ENCODE measurements at places on chromosomes 2 and 18.

GRCh38 chr18:45286431-45286830, 328.8 kb upstream of the SLC14A2 start:
- no peak for DNase-seq

- DNase-seq: peak; percentile 74
Measured at GRCh38 chr2:55051026-55051866, 995 bp upstream of the RTN4 start.

DNA sequence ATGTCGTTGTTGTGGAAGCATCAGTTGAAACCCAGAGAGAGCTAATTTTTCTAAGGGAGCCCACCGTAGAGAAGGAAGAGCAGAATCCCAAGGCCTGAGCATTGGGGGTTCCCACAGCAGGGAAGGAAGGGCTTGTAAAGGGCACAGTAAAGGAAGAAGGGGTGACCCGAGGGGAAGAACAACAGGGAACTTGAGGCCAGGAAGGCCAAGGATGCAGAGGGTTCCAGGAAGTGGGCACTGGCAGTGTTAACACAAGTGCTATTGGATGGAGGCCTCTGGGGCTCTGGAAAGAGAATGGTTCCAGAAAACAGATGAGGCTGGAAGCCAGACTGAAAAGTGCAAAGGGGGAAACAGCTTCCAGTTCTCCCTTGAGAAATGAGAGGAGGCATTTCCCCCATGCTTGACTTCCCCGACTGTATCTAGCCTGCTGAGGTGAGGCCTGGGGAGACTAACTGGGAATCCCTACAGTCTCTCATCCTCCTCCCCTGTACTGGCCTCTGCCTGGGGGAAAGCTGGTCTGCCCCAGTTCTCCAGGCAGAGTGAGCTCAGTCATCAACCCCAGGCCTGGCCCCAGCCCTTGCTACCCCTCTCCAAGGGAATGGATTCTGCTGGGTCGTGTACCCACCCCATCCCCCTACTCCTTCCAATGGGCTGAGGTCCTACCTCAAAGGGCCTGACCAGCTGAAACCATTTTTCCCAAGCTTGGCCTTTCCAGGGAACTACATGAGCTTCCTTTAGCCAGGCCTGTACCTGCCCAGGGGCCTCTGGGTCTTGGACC, 43.2 kb upstream of the MRPL33 start:
- DNase-seq: no peak

GRCh38 chr18:61666876-61667590, 225.8 kb downstream of the RNF152 start:
- no peak for DNase-seq

GRCh38 chr2:167134381-167135072, 246.2 kb downstream of the XIRP2 start:
- no peak for DNase-seq

DNA sequence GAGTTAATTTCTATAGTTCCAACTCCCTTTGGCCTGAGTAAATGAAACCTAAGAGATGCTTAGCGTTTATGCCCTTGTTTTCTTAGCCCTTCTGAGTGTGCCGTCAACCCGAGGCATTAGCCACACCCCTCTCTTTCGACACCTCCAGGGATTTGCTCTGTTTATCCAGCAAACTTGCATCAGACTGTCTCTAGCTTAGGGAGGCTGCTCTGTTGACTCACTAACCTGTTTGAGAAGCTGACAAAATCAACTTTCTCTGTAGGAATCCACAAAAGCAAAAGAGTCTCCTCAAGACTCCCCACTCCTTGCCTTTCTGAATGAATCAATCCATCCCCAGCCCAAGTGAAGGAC, 317.6 kb downstream of the TNS1 start:
- peak; percentile 64 for DNase-seq

GRCh38 chr2:30956995-30957394, 149.7 kb upstream of the CAPN13 start:
- DNase-seq: no peak

GRCh38 chr2:71277147-71277475, 50.2 kb upstream of the PAIP2B start:
- DNase-seq: no peak

GRCh38 chr2:19711470-19712372, 190.1 kb downstream of the TTC32 start:
- no peak for DNase-seq

- DNase-seq: no peak
Measured at GRCh38 chr2:215870986-215871385, 142.4 kb downstream of the MREG start.

DNA sequence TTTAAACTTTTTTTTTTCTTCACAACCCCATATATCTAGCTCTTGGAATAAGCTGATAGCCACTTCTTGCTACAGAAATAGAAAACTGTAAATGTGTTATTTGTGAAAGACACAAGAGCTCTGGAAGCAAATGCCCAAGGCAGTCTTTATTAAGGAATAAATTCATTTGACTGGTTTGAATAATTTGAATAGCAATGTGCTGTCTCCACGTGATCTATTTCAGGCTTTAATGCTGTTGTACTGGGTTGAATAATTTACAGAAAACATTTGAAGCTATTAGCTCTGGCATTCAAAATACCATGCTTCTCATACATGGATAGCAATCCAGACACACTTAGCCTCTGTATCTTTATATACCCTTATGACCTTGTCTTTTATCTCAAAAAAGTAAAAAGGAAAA, 366.7 kb upstream of the KCNJ3 start:
- no peak for DNase-seq

DNA sequence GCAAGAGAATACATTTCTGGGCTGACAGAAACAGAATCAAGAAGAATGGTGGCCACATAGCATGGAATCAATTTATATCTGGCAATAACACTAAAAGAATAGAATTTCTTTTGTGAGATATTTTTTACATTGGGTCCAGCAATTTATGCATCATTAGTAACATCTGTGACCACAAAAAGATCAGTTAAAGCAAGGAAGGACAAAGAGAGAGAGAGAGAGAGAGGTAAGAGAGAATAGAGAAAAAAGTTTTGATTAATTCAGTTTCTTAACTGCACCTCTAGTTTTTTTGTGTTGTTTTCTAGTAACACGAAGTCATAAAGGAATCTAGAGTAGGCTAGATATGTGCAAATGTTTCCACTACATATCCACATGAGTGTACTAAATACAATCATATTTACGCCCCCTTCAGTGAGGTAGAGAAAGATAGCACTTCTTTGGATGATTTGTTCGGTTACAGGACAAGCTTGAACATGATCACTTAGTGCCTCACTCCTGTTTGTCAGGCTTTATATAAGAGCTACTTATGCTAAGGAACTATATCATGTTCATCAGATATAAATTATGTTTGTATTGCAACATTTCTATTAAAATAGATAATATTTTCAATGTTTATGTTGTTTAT, 247.4 kb upstream of the COL3A1 start:
- DNase-seq: no peak

GRCh38 chr2:240569998-240570530, 1.8 kb downstream of the RNPEPL1 start:
- no peak for DNase-seq

GRCh38 chr2:216692636-216693413, 2.5 kb downstream of the IGFBP5 start:
- peak; percentile 91 for DNase-seq
